ENCODE measurements at places on chromosomes 6 and 20.

GRCh38 chr20:53738039-53738944, 144.7 kb upstream of the ZNF217 start:
- no peak for DNase-seq

- no peak for DNase-seq
Observed at GRCh38 chr6:36378936-36379335, 8.5 kb downstream of the ETV7 start.

DNA sequence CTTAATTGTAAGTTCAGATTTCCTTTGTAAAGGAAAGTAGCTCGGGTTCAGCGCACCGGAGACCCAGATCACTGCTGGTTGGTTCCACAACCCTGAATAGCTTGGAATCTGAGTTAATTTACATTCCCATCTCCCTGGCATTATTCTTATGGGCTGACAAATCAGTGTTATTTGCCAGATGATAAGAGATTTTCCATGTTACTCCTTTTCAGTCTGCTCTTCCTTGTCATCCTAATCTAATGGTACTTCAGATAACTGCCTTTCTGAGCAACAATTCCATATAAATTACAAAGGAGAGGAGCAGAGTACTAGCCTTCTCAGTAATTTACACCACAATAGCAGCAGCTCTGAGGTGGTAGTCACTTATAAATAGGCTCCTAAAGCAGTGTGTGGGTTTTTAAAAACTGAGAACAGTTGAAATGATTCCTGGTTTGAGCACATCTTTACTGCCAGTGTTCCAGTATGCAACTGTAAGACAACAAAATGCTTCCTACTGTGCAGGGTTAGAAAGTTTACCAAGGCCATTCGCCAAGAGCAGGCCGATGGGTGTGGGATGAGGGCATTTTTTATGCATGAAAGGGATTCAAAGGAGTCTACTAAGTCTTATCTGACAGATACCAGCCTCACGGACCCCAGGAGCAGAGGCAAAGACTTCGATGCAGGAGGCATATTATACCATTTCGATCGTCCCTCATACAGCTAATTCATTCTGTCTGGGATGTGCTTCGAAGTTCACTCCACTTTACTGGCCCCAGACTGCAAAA, 89.7 kb downstream of the NDUFAF5 start:
- DNase-seq = no peak

GRCh38 chr20:58876437-58876836, 23.9 kb downstream of the GNAS start:
- DNase-seq = no peak

DNA sequence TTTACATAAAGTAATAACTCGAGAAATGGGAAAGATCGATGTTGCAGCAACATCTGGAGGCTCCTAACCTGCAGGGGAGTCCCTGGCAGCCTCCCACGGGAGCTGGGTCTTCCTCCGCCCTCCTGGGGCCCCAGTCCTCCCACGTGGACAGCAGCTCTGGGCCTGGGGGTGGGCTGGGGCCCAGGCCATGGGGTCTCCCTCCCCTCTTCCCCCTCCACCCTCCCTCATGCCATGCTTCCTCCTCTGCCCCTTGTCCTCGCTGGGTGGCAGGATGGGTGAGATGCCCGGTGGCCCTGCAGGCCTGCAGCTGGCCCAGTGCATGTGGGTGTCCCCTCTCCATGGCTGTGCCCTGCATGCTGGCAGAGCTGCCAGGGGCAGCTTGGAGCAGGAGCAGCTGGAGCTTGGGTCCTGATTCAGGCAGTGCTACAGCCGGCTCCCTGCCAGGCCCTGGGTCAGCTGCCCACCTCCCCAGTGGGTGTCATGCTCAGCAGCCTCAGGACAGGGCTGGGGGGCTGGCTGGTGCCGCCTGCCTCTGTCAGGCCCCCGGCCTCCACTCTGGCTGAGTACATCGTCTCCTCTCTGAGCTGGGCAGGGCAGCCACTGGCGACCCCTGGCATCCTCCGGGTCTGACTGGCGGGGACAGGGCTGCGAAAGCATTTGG, 48.9 kb upstream of the BHLHE23 start:
- DNase-seq = no peak

DNA sequence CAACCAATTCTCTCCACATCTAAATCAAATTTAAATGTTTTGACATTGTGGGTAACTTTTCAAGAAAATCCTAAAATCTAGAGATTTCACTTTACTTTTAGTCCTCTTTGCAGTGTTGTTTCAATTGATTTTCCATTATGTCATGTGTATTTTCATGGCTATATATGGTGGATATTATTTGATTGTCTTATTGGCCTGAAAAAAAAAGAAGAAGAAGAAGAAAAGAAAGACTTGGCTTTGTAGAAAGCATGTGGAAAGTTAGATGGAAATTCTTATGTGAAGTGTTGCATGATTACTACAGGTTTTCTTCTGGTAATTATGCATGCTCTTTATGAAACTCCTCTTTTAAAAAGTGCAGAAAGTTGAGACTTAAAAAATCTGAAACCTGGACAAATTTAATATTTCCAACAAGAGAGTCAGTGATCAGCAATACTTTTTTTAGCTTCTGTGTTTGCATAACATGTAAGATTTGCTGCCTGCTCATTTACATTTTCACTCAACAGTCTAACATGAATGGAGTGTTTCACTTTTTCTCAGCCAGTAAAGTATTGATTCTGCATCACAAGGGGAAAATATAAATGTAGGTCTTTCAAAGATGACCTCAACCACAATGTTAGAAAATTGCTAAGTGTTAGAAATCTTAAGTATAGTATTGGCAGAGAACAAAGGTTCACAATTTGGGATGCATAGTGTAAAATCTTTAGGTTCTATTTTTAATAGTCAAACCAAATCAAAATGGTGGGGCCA, 438.7 kb downstream of the BCKDHB start:
- no peak for DNase-seq

DNA sequence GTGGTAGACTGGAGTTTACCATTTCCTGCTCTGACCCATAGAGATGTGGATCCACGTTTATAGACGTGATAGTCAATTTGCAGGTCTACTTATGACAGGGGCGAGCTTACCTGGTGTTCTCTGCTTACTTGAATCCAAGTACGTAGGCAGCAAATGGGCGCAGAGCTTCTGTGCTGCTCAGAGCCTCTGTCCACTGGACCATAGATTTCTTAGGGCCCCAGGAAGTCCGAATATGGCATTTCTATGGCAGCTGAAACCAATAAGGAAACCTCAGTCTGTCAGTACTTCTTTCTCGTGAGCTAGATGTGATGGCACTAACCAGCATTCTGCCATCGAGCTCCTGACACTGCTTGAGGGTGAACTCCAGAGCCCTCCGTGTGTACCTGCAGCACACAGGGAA, 19.5 kb upstream of the NPEPL1 start:
- DNase-seq = no peak

DNA sequence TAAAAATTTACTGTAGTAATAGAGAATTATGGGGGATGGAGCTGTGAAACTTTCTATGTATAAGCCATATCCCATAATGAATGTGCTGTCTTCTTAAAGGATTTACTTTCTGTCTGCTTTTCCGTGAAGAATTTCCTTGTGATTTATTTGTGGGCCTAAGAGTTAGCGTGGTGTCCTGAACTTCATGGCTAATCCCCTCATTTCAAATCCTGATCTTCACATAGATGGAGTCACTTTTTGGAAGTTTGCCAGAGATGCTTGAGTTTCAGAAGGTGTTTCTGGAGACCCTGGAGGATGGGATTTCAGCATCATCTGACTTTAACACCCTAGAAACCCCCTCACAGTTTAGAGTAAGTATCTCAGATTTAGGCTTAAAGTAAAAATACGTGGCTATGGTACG, 19.4 kb upstream of the CLDN20 start:
- DNase-seq = no peak

- no peak for DNase-seq
Observed at GRCh38 chr20:58627212-58628072, 23.6 kb upstream of the STX16 start.

- peak; percentile 61 for DNase-seq
Observed at GRCh38 chr20:51128198-51128597, 105.3 kb upstream of the KCNG1 start.

GRCh38 chr20:61353261-61354000, 101.4 kb downstream of the CDH4 start:
- peak; percentile 84 for DNase-seq

DNA sequence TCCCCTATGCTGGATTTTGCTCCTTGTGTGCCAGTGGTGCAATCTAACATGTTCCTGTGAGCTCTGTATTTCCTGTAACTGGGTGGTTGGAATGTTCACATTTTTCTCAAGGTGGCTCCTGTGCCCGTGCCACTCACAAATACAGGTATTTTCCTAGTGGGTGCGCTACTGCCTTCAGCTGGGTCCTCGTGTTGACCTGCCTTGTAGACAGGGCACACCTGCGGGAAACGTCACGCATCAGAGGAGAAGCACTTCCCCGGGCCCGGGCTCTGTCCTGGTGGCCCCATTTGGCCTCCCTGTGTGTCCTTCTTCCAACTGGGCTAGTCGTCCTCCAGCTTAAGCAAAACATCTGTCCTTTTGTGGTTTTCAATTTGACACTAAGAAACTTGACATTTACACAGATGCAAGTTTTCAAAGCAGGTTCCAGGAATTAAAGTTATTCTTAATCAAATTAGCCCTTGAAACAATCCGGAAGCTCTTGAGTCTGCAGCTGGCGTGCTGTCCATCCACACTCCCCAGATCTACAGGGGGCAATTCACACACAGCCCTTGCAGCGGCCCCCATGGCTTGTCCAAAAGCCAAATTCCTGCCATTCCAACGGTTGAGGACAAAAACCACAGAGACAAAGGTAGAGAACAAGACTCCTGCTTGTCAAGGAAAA, 275.1 kb downstream of the CDC5L start:
- DNase-seq = peak; percentile 25

DNA sequence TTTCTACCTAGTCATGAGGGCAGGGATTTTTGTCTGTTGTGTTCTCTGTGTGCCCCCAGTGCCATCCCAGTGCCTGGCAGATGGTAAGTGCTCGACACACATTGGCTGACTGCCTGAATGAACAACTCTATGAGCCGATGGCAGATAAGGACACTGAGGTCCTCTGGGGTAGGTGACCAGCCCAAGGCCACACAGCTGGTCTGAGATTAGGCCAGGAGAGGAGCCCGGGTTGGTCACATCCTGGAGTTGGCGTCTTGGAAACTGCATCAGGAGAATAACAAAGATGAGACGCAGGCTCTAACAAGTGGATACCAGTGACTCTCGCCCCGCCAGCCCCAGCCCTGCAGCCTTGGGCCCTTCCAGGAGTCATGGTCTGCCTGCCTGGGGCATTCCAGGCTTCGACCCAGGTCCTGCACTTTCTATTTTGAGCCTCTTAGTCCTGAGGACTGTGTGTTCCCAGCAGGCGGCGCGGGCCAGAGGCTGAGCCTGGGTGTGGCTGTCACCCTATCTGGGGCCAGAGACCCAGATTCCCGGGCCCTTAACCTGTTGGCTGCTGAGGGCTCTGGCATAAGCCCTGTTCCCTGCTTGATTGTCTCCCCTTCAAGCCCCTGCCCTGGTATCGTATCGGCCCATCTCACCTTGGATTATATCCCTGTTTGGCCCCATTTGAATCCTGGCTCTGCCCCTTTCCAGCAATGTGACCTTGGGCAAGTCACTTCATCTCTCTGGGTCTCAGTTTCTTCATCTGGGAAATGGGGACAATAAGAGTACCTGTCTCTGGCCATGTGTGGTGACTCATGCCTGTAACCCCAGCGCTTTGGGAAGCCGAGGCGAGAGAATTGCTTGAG, 88.3 kb downstream of the CEBPB start:
- no peak for DNase-seq

DNA sequence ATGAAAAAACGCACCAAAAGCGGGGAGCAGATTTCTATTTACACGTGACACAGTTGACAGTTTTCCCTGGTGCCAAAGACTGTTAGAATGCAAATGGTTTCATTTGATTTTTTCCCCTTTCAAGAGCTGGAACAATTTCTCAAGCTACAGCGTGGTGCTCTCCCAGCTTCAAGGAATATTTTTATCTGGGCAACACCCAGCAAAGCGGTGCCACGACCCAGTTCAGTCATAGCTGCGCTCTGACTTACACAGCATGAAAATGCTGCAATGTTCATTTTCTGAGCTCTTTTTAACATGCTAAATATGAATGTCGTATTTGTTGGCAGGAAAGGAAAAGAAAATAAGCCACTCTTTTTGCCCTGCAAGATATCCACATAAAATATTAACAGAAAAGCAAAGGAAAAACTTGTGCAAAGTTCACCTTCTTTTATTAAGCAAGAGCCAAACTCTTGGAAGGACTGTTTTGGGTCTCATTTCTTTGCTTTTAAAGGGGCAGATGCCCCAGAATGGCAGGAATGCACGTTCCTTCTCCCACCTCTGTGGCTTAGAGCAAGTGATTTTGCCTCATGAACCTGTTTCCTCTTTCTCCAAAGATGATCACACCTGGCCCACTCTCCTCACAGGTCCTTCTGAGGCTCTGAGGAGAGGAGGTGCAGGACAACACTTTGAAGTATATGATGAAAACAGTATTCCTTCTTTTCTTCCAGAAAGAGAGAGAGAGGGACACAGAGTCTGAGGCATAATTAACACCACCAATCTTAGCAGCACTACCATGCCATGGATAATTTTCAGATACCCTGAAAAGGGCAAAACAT, 47.0 kb downstream of the TTI1 start:
- DNase-seq = no peak

DNA sequence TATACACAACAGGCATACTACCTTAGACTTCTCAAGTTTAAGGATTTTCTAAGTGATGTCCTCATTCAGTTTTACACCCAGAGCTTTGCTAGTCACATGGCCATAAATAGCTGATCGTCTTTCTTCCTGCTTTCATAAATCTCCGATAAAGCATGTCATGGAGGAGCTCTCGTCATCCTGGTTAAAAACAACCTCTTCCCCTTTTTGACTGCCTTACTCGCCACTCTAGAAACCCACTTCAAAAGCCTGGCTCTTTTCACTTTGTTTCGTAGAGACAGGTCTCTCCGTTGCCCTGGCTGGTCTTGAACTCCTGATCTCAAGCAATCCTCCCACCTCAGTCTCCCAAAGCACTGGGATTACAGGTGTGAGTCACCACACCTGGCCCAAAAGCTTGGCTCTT, 67.0 kb upstream of the SMIM29 start:
- DNase-seq = no peak

- no peak for DNase-seq
Observed at GRCh38 chr20:62525014-62525413, 49.2 kb upstream of the GATA5 start.

- DNase-seq = no peak
Observed at GRCh38 chr6:29466241-29466640, 9.3 kb downstream of the OR2H1 start.

DNA sequence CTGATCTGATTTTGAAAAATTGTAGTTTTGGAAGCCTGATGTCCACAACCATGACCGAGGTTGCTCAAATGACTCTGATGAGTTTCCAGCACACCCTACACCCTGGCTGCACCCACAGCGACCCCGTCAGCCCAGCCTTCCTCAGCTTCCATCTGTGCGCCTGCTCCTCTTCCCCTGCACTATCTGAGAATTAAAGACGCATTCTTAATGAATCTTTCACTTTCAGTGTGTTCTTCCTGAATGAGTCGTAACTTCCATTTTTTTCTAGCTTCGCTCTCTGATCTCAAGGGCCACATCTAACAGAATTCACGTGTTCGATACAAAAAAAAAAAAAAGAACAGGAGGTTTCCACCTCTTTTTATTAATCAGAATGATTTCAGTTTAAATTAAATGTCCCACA, 21.3 kb upstream of the RREB1 start:
- no peak for DNase-seq

- no peak for DNase-seq
Observed at GRCh38 chr6:152697634-152698033, at the start of gene MYCT1. Gene MYCT1 (plus strand): TSS chr6:152697897. CDS start chr6:152697903, 6 bp downstream.

Measured in NCI-H226 (cell line).